Muscle of back (tissue), 13 donors: ENCODE measurements at places on chromosomes 3 and 15.

DNA sequence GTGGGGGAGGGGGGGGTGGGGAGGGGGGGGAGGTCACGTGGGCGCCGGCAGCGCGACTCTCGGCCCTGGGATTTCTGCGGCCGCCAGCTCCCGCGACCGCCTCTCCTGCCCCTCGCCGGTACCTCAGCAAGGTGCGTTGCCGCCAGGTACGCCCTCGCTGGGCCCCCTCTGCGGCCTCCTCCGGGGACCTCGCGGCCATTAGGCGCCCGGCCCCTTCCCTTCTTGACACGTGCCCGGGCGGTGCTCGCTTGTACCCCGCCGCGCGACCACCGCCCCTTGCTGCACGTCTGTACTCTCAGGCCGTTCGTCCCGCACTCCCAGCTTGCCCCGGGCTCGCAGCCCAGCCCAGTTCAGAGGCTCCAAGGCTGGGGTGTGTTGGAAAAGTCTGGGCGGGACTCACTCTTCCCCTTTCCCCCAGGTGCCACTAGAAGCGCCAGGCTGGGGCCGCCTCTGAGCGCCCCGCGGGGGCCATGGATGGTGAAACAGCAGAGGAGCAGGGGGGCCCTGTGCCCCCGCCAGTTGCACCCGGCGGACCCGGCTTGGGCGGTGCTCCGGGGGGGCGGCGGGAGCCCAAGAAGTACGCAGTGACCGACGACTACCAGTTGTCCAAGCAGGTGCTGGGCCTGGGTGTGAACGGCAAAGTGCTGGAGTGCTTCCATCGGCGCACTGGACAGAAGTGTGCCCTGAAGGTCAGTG lies at the start of gene MAPKAPK3:
MAPKAPK3 (plus strand) TSS at position 56 of the 696 bp plus-strand sequence; CDS start at position 471, 415 bp downstream.
- peak; percentile 81 for DNase-seq

GRCh38 chr3:77321646-77322045 lies 281.7 kb downstream of the ROBO2 start:
- no peak for DNase-seq

- no peak for DNase-seq
These were observed 62.9 kb upstream of the NR2E3 start for GRCh38 chr15:71747128-71748083.

- no peak for DNase-seq
These were observed 18.6 kb upstream of the AADAC start for GRCh38 chr3:151795276-151795675.

GRCh38 chr3:45259133-45259532 lies 33.0 kb upstream of the TMEM158 start:
- DNase-seq: no peak

- DNase-seq: no peak
These were observed 712.3 kb upstream of the LMCD1 start for GRCh38 chr3:7789324-7789723.
